ENCODE measurements at places on chromosomes 7 and 10. TPM values are rescaled to one million over a fixed set of nuclear protein-coding genes. Genes with fewer than 3 reads are reported as not detected.

WDFY4 gene
- not detected for total RNA-seq

CPVL gene
- total RNA-seq: 49.5 TPM

CACNB2 gene
- 134 TPM for total RNA-seq

ITPRIP gene
- total RNA-seq: 19.0 TPM

DNA sequence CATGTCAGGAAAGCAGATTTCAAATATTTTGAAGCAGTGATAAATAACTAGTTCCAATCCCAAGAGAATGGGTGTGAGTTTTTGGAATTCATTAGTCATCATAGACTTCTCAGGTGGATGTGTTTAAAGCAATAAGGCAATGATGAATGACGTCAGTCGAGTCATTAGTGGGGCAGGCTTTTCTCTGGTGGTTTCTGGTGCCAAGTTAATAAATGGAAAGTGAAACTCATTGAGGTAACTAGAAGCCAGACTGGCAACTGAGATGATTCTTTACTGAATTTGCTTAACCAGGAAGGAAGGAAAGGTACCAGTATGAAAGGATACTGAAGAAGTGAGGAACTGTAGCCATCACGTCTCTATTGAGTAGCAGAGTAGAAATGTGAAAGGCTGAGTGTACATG is 311.0 kb downstream of the GPAM start:
- H3K4me3 ChIP-seq: no peak overlapping the region
- H3K27me3 ChIP-seq: no peaks in the 10 kb centered on the region
- no peaks in the 10 kb centered on the region for H3K4me1 ChIP-seq
- DNase-seq: no peak

DNA sequence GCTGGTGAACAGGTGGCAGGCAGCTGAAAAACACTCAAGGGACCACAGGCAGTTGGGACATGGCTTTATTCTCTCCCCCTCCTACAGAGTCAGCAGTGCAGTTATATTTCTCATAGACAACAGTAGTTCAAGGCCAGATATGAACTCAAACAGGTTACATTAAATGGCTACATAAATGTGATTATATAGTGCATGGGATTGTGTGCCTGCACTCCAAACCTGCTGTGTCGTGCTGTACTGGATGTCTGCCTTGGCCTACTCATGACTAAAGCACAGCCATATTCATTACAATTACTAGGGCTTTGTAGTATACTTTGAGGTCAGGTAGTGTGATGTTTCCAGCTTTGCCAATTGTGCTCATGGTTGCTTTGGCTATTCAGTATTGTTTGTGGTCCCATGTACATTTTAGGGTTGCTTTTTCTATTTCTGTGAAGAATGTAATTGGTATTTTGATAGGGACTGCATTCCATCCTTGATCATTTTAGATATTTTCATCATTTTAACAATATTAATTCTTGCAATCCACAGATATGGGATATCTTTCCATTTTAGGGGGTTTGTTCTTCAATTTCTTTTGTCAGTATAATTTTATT is 393.6 kb downstream of the CNTNAP2 start:
- H3K27me3 ChIP-seq: no peaks in the 10 kb centered on the region
- no peak overlapping the region for H3K4me3 ChIP-seq
- H3K36me3 ChIP-seq: no peaks in the 10 kb centered on the region
- DNase-seq: no peak
- no peaks in the 10 kb centered on the region for H3K4me1 ChIP-seq

GRCh38 chr10:37711617-37712488 is 145.6 kb downstream of the ZNF248 start:
- H3K4me1 ChIP-seq: no peaks in the 10 kb centered on the region
- H3K27me3 ChIP-seq: no peaks in the 10 kb centered on the region
- DNase-seq: no peak
- H3K36me3 ChIP-seq: no peaks in the 10 kb centered on the region

- no peak overlapping the region for H3K27ac ChIP-seq
- peaks cover 4% of the 10 kb centered on the region for H3K4me1 ChIP-seq
- DNase-seq: no peak
- no peaks in the 10 kb centered on the region for H3K27me3 ChIP-seq
These were observed 89.0 kb upstream of the KIAA1217 start for GRCh38 chr10:24119896-24120295.
